ENCODE measurements at places on chromosomes 5 and 9.
A peak's percentile ranks its signal among the peaks of the same experiment; 100 is the strongest.

DNA sequence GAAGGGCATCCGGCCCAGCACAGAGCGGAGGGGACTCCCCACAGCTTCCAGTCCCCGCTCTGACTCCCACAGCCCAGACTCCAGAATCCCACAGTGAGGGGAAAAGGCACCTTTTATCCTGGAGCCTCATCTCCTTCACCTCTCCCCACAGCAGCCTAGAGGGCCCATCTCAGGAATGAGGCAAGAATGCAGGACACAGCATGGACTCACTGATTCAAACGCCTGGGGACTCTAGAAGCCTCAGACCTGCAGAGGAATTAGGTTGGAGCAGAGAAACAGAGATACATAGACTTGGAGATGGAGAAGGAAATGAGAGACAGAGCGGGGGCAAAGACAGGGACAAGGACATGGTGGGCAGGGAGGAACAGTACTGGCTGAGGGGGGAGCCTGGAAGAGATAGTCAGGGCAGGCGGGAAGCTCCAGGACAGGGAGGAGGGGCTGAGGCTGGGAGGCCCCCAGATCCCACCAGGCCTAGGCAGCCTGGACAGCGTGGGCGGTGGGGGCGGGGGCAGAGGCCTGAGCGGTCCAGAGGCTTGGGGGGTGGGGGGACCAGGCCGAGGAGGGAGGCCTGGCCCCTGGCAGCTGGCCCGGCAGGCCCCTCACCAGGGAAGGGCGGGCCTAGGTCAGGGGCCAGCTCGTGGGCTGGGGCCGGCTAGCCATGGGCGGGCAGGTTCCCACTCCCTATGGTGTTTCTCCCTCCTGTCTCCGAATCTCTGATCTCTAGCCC lies 15.8 kb downstream of the CNTFR start:
- DNase-seq = no peak

- no peak for DNase-seq
Measured at GRCh38 chr5:107092695-107093094, 578.0 kb downstream of the EFNA5 start.

- DNase-seq = no peak
Measured at GRCh38 chr9:84754881-84755280, 85.4 kb downstream of the NTRK2 start.

GRCh38 chr9:18743421-18743820 lies 269.5 kb downstream of the ADAMTSL1 start:
- DNase-seq = no peak

DNA sequence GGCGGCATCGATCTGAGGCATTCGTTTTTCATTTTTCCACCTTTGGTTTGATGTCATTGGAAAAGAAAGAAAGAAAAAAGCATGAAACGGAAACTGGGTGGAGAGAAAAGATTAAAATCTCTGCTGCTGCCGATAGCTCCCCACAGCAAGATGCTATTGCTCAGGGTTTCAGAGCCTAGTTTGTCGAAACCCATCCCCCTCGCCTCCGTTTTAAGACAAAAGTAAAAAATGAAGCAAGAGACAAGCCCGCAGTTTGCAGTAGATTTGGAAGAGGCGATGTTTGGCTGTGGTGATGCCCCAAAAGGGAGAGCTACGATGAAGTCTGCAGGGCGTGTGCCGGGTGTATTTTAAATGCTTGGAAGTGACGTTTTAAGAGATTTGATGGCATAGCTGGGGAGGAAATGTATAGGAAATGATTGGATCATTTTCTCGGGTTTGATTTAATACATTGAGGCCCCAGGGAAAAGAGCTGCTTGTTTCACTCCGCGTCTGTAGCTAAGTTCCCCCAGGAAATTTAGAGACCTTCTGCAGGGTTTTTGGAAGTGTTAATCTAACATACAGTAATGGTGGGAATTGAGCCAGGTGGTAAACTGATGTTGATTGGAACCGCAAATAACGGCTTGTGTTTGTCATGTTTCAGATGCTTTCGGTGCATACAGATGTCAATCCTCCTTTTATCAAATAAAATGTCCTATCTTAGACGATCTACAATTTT lies 909 bp downstream of the NDFIP1 start:
- no peak for DNase-seq

DNA sequence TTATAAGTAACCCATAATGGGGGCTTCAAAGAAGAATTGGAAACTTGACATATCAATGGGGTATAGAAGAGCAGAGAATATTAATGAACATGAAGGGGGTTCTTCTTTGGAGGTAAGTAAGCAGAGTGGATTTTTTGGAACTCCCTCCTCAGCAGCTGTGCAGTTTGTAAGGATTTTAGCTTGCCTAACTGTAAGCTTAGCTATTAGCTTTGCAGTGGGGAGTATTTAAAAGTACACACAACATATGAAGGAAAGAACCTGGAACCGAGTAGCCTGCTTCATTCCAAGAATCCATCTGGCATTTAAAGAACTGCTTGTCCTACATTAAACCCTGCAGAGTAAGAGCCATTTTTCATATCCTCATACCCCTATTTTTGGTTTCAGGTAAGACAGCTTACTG lies 2.2 kb upstream of the PBX3 start:
- no peak for DNase-seq

DNA sequence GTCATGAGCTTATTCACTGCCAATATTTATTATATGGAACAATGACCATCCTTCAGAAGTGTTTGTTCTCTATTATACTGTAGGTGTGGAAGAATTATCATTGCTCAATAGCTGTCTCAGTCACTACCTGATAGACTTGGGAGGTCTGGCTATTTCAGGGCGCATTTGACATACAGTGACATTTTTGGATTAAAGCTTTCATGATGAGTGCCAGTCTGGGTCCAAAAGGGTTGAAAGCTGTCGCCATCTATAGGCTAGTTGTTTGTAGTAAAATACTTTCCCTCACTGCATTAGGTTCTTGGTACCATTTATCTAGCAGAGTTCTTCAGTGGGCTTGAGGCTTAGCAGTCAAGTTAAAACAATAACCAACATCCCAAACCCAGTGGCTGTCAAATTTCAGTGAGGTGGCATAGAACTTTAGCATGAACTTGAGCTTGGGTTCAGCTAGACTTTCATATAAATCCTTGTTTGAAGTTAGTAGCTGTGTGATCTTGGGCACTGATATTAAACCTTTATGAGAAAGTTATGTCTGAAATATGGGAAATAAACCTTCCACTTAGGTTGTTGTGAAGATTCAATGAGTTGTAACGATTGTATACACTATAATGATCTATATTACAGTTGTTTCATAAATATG lies 110.5 kb upstream of the CDKN2B start:
- DNase-seq = no peak

DNA sequence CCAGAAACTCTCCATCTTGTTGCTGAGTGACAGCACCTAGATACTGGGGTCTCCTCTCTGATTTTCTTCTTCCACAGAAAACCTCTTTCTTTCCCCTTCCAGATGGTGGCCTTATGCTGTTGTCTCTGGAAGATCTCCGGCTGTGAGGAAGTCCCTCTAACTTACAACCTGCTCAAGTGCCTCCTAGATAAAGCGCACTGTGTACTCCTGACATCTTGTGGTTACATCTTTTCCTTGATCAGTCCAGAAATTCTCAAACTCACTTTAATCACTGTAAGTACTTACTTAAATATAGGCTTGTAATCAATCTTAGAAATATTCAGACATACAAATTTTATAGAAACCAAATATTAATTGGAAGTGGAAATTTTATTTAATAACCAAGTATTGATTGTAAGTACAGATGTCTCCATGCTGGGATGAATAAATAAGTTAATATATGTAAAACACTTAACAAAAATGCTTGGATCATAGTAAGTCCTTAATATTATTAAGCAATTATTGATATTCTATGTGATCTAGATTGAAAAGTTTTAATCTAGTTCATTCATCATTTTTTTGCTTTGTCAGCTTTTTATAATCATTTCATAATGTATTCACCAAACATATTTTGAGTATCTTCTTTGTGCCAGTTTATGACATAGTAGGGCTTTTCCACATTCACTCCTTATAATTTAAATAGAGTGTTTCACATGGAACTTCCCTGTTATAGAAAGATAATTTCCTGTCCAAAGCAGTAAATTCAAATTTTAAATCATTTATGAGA lies 1381.4 kb upstream of the CDH6 start:
- DNase-seq = no peak

DNA sequence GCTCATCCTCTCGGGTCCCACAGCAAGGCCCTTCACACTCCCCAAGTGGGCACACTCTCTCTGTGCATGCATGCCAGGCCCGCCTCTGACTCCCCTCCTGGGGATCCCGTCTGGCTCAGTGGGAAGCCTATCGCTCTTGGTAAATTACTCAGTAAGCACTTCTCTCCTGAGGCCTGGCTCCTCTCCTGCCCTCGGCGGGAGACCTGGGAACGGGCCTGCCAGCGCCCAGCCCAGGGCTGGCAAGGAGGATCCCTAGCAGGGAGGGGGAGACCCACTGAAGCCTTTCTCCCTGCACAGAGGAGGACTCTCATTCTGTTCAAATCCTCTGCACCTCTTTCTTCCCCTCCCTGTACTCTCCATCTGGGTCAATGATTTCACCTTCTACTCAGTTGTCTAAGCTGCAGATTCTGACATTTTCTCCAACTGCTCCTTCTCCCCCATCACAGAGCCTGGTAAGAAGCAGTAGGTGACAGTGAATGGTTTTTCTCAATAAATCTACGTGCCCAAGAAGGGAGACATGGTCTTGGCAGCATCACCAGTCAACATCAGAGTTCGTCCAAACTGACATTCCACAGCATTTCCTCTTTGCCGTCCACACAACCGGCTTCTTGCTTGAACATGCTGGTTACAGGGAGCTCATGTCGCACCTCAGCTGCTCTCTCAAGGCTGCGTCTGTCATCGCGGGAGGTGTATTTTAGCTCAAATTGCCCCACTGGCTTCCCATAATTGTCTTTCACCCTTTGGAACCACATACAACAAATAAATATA lies 81.9 kb downstream of the GPR21 start:
- no peak for DNase-seq

DNA sequence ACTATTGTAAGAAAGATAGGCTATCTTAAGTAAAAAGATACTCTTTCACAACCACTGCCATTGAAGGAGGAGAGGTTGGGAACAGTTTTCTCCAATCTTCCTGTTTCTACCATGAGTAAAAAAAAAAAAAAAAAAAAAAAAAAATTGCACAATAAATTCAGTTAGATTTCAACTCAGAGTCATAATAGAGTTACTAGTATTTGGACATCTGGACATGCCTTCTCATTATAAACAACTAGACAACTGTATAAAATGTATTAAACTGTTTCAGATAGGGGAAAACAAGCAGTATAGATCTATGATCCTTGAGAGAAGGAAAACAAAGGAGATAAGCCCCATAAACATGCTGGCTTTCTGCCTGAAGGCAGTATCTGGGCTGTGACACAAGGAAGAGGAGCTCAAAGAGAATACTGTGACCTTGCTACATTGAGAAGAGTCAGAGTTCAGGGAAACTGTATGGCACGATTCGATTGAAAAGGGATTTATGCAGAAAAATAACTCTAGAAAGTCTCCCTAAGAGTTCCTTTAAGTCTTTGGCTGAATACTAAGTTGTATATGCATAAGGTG lies 249.2 kb upstream of the POU5F2 start:
- DNase-seq = no peak

- no peak for DNase-seq
Measured at GRCh38 chr9:128142596-128142995, 6.7 kb upstream of the LCN2 start.

DNA sequence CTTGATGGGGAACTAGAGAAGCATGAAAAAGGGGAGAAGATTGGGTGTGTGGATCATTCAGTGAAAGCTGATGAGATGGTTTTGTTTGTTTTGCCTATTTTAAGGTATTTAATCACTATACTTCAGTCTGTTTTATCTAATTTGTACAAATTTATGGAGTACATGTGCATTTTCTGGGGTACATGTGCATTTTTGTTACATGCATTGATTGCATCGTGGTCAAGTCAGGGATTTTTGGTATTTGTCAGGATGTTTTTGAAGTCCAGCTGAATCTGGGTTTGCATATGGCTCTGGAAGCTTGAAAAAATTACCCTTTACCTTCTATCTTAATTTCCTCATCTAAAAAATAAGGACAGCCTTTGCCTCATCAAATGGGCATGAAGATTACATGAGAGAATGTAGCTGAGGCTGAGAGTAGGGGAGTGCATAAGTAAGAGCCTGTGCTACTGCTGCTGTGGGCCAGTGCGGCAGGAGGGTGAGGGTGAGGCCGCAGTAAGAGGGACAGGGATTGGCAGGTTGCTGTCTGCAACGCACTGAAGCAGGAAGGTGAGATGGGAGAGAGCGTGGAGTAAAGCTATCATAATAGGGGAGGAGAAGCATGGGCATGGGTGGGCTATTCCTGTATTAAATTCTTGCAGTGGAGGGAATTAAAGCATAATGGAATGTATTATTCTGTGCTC lies 139.8 kb downstream of the NPR3 start:
- no peak for DNase-seq

GRCh38 chr5:65482736-65483545 lies 1.2 kb upstream of the ADAMTS6 start:
- DNase-seq = no peak

DNA sequence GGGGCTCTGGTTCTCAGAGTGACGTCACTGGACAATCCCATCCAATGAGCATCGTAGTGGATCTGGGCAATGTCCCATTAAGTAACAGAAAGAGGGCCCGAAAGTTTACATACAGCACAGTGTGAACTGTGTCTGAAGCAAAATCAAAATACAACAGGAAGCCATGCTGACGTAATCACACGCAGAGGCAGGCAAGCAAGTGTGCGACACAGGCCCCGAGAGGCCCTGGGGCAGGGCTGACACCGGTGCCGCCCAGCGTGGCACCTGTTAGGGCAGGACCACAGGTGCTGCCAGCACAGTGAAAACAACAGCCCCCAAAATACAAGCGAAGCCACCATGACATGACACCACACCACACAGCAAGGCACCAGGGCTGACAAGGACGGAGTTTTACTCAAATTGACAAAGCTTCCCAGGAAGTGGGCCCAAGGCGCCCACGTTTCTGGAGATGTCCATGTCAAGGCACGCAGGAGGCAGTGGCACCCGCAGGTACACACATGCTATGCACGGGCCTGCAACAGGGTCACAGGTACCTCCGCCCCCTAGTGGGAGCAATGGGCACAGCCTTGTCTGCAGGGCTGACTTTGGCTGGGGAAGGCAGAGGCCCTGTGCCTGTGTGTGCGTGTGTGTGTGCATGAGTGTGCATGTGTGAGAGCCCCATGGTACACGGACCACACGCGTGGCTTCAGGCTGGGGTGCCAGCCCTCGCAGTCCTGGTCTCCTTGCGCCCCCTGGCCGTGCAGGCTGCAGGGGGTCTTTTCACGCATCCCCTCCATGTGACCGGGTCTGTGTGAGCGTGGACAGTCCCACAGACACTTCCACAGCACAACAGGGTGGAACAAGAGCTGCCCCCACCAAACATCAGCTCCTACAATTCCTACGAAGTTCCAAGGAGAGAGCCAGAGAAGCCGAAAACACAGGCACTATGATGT lies 19.6 kb downstream of the QSOX2 start:
- peak; percentile 69 for DNase-seq

DNA sequence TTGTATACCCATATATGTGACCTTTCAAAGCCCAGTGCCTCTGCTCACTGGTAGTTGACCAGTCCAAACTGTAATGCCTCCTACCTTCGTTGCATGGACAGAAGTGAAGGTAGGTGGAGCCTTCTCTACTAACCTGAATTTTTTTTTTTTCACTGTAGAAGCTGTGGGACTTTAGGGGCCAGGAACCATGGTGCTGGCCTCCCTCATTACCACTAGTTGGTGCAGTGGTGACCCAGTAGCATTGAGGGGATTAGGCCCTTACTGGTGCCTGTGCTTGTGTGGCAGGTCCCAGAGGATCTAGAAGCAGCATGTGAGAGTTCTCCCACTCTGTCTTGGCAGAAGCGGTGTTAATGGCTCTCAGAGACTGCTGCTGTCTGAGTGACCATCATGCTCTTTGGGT lies 2.3 kb downstream of the RALGPS1 start:
- DNase-seq = no peak
